Thoracic aorta (tissue), 2 donors: ENCODE measurements at places on chromosomes 3 and 15. TPM values are rescaled to one million over a fixed set of nuclear protein-coding genes. Genes with fewer than 3 reads are reported as not detected.

DNA sequence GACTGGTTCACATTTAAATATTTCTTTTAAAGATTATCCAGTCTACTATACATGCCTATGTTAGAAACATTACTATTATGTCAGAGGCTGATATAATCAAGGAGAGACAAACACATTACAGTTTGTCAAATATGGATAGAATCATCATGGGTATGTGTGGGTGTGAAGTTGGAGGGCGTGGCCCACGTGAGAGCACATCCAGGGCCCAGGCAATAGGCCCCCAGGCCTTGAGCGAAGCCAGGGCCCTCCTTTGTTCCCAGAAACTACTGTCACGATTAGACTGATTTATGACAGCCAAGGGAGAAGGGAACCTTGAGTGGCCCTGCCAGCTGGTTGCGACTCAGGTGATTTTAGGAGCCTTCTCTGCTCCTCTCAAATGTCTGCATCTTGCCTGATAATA lies 26.9 kb upstream of the LDHAL6B start:
- no peak overlapping the region for H3K4me3 ChIP-seq
- no peaks in the 10 kb centered on the region for H3K27me3 ChIP-seq
- no peak for DNase-seq
- peaks cover 27% of the 10 kb centered on the region for H3K36me3 ChIP-seq
- no peak overlapping the region for H3K27ac ChIP-seq
- peaks cover 6% of the 10 kb centered on the region for H3K4me1 ChIP-seq

DNA sequence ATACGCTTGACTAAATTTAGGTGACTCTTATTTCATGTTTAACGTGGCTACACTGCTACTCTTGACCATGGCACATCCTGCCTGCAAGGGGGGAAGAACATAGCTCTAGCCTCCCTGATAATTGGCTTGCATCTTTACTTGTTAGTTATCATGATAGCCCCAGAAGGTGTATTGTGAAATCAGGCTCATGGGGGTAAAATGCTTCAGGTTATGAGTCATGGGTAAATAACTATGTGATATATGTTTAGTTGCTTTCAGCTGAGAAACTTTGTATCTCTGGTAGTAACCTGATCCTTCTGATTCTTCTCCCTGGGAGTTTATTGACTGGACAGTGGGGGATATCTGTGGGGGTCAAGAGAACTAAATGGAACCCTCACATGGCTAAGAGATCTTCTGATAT lies 660.8 kb upstream of the UBE2E2 start:
- H3K27me3 ChIP-seq: no peaks in the 10 kb centered on the region
- no peak for DNase-seq
- no peaks in the 10 kb centered on the region for H3K4me1 ChIP-seq
- H3K36me3 ChIP-seq: no peaks in the 10 kb centered on the region

- no peaks in the 10 kb centered on the region for H3K27me3 ChIP-seq
- no peak overlapping the region for H3K27ac ChIP-seq
- DNase-seq: no peak
- H3K4me1 ChIP-seq: no peaks in the 10 kb centered on the region
These were observed 118.8 kb downstream of the TMCO5A start for GRCh38 chr15:38053205-38053604.

GRCh38 chr15:64009798-64010261 lies 36.5 kb downstream of the DAPK2 start:
- no peaks in the 10 kb centered on the region for H3K36me3 ChIP-seq
- no peak for DNase-seq
- H3K27ac ChIP-seq: no peak overlapping the region
- no peak overlapping the region for H3K4me3 ChIP-seq

GRCh38 chr15:70422342-70422741 lies 324.6 kb upstream of the TLE3 start:
- H3K4me1 ChIP-seq: no peaks in the 10 kb centered on the region
- no peak for DNase-seq
- H3K4me3 ChIP-seq: no peak overlapping the region
- H3K27me3 ChIP-seq: no peaks in the 10 kb centered on the region
- no peak overlapping the region for H3K27ac ChIP-seq

The CAMK2N2 gene
- total RNA-seq: not detected

The APOD gene
- total RNA-seq: 135 TPM

The MEX3B gene
- 0.68 TPM for total RNA-seq

The ANKDD1A gene
- total RNA-seq: 27.5 TPM
